NCI-H510A (cell line): ENCODE measurements at places on chromosomes 13 and 19.

- DNase-seq, result no peak
These were observed 24.5 kb downstream of the UBA2 start for GRCh38 chr19:34452723-34453122.

- no peak for DNase-seq
These were observed 16.8 kb upstream of the ADGRE2 start for GRCh38 chr19:14795078-14795721.

- no peak for DNase-seq
These were observed 12.2 kb downstream of the GTF2F2 start for GRCh38 chr13:45132369-45133064.

- DNase-seq, result no peak
These were observed 4.9 kb upstream of the KEAP1 start for GRCh38 chr19:10508036-10508435.

GRCh38 chr13:23921451-23921888, 24.2 kb upstream of the C1QTNF9B start:
- no peak for DNase-seq

DNA sequence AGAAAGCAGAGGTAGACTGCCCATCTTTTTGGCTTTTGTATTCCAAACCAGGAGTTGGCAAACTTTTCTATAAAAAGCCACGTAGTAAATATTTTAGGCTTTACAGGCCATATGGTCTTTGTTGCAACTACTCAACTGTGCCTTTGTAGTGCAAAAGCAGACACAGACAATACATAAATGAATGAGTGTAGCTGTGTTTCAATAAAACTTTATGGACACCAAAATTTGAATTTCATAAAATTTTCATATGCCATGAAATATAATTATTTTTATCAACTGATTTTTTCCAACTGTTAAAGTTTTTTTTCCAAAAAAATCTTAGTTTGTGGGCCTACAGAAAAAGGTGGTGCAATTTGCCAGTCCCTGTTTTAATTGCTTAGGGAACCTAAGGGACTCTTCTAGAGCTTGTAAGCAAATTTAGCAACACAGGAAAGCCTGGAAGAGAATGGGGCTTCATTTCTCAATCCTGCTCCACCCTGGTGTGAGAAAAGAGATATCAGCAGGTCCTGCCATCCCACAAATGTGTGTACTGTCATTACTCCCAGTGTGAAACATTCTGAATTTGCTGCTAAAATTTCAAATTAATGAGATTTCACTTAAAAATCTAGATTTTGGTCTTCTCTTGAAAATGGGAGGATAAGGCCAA, 194.2 kb downstream of the RGCC start:
- DNase-seq, result no peak

- DNase-seq, result no peak
These were observed 229.7 kb downstream of the KCTD12 start for GRCh38 chr13:76656500-76656899.

GRCh38 chr13:111302045-111302726, 18.3 kb upstream of the TEX29 start:
- no peak for DNase-seq

- no peak for DNase-seq
These were observed 81.2 kb downstream of the CDK8 start for GRCh38 chr13:26335158-26335557.

DNA sequence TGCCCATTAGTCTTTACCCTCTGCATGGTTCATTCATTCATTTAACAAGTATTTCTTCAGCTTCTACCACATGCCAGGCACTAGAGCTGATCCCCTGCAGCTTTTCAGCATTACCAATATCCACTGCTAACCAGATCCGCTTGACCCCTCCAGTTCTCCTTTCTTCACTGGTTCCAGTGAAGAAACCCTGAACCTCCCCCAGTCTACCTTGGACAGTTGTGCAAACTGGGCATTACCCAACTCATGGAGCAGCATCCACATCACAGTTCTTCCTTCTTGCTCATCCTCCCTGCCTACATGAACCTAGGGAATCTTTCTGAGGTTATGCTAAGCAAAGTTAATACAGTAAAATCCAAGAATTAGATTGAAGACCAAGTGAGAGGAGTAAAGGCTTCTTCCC, 78.7 kb upstream of the SERP2 start:
- DNase-seq, result no peak

DNA sequence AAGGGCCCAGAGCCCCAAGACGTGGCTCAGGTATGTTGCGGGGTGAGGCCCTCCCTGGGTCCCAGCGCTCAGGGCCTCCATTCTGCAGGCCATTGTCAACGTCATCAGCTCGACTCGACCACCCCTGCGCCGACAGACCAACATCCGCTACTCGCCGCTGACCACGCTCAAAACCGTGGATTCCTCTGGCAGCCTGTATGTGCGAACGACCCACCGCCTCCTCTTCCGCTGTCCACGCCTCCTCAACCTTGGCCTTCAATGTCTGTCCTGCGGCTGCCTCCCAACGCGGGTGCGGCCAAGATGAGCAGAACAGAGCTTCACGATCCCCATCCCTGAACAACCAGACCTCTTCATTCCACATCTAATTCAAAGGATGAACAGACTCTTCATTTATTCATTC, 8.2 kb downstream of the RDH8 start:
- DNase-seq, result no peak

DNA sequence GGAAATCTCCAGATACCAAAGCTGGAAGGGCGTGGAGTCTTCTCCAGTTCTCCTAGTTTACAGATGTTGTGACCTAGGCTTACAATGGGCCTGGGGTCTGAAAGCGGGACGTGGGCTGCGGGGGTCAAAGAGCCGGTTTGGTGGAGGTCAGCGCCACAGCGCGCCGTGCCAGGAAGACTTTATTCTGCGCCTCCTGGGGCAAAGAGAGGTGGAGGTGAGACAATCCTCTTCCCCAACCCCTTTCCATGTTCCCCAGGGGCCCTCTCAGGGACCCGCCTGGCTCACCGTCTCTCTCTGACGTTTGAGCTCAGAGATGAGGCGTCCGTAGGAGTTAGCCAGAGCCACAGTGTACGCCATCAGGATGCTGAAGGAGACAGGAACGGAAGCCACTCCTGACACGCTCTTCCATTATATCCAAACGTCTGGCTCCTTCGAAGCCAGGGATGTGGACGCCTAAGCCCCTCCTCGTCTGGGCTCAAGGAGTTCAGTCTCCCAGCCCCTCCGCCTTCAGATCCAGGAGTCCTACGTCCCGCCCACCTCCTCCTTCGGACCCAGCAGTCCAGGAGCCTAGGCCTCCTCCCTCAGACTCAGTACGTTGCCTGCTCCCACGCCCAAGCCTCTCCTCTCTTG, 776 bp upstream of the LENG1 start:
- no peak for DNase-seq

DNA sequence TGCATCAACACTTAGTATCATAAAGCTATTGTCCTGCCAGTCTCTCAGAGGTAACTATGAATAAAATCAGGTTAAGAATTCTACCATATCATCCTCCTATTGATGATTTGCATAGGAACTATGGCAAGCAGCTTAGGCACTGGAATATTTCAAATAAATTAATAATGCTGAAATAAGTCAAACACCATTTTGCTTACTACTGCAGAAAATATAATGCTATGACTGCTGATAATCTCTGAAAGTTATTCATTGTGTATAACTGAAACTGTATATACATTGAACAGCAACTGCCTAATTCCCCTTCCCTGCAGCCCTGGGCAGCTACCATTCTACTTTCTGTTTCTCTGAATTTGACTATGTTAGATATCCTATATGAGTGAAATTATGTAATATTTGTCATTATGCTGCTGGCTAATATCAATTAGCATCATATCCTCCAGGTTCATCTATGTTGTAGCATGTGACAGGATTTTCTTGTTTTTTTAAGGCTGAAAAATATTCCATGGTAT, 318.8 kb upstream of the SGCG start:
- no peak for DNase-seq

- DNase-seq, result no peak
These were observed 1226.6 kb downstream of the PCDH9 start for GRCh38 chr13:66003558-66003957.

- no peak for DNase-seq
These were observed 9.6 kb downstream of the CEBPA start for GRCh38 chr19:33292595-33293254.

DNA sequence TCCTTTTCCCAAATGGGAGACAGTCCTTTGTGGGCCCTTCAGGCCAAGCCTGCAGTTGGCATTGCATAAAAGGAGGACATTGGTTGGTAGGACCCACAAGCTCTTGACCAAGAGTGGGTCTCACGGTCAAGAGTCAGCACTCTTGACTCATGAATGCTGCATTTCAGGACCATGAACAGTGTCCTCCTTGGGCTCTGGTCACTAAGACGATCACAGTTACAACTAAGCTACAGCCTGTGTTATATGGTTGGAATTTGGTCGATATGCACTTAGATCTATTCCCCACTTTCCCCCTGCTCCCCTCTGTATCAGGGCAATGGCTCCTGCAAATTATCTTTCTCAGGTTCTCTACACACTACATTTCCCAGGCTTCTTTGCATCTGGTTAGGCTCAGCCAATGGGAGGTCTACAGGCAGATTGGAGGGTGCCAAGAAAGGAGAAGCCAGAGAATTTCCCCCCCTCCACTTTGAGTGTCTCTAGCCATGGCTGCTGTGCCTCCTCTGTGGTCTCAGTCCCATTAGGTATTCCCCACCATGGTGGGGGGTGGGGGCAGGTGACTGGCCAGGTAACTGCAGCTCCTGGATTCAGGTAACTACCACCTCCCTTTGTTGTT, 3.1 kb upstream of the OLFM2 start:
- no peak for DNase-seq

DNA sequence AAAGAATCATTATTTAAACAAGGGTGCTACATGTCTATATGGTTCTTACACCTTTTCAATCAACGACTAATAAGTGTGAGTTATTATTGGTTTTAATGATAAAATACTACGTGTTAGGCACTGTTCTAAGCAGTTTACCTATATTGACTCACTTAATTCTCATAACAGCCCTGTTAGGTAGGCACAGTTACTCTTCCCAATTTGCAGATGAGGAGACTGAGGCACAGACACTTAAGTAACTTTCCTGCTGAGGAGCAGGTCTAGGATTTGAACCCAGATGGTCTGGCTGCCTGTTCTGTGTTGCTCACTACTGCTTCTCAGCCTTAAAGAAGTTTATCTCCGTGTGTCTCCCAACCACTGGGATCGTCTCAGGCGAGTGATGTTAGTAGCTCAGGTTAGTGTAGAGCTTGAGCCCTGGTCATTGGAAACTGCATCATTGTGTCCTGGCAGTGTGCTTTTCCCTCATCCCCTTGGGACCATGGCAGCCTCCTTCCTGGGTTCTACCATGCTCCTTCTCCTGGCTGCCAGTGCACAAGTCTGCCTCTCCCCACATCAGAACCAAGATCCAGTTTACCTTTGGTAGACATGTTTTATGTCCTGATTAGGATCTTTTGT, 10.9 kb downstream of the UBAC2 start:
- no peak for DNase-seq

- DNase-seq, result no peak
These were observed 2.8 kb downstream of the ATP4A start for GRCh38 chr19:35560677-35561076.

GRCh38 chr13:27276188-27276587, 5.6 kb downstream of the RASL11A start:
- DNase-seq, result no peak

GRCh38 chr19:15871570-15871969, 26.3 kb downstream of the CYP4F2 start:
- DNase-seq, result no peak

GRCh38 chr13:34779171-34779570, 162.9 kb upstream of the NBEA start:
- no peak for DNase-seq

GRCh38 chr13:74645586-74645985, 511.4 kb upstream of the KLF12 start:
- no peak for DNase-seq

DNA sequence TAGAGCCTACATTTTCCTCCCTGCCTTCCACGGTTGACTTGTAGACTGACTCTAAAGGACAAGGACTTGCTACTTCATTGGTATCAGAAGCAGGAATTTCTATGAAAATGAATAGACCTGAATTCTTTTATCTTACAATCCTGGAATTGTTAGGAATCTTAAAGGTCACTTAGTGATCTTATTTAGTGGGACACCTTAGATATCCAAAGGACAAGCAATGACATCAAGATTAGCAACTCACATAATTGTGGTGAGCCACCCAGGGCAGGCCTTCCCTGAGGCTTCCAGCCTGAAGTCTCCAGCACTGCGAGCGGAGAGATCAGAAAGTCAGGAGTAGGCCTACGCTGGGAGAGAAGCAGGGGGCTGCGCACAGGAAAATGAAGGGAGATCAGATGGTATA, 37.8 kb downstream of the KLF5 start:
- no peak for DNase-seq

DNA sequence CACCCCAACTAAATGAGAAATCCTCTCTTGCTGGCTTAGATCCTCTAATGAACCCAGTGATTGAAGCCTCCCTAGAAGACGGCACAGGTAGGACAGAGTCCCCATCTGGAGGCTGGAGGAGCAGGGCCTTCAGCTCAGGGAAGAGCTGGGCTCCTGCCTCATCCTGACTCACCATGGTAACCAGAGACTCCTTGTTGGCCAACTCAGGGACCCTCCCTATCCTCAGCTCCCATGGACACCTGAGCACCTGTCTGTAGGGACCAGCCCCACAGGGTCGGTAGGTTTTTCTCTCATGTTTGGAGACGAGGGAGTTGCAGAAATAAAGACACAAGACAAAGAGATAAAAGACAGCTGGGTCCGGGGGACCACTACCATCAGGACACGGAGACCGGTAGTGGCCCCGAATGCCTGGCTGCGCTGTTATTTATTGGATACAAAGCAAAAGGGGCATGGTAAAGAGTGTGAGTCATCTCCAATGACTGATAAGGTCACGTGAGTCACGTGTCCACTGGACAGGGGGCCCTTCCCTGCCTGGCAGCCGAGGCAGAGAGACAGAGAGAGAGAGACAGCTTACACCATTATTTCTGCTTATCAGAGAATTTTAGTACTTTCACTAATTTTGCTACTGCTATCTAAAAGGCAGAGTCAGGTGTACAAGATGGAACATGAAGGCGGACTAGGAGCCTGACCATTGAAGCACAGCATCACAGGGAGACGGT, 26.6 kb downstream of the SIGLEC7 start:
- no peak for DNase-seq

DNA sequence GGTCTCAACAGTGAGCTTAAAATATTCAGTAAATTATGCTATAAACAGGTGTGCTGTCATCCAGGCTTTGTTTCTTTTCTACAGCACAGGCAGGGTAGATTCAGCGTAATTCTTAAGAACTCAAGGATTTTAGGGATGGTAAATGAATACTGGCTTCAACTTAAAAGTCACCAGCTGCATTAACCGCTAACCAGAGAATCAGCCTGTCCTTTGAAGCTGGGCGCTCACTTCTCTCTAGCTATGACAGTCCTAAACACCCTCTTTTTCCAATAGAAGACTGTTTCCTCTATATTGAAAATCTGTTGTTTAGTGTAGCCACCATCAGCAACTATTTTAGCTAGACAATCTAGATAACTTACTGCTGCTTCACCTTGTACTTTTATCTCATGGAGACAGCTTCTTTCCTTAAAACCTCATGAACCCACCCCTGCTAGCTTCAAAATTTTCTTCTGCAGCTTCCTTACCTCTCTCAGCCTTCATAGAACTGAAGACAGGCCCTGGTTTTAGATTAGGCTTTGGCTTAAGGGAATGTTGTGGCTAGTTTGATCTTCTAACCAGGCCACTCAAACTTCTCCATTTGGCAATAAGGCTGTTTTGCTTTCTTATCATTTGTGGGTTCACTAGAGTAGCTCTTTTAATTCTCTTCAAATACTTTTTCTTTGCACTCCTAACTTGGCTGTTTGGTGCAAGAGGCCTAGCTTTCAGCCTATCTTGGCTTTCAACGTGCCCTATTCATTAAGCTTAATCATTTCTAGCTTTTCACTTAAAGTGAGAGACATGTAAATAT, 89.5 kb downstream of the USP12 start:
- no peak for DNase-seq
